Activated T-cell treated with anti-CD3 and anti-CD28 coated beads, Interleukin-2, amount 50 U/mL, for 24 hours (primary cell): ENCODE measurements at places on chromosomes 4 and X.

DNA sequence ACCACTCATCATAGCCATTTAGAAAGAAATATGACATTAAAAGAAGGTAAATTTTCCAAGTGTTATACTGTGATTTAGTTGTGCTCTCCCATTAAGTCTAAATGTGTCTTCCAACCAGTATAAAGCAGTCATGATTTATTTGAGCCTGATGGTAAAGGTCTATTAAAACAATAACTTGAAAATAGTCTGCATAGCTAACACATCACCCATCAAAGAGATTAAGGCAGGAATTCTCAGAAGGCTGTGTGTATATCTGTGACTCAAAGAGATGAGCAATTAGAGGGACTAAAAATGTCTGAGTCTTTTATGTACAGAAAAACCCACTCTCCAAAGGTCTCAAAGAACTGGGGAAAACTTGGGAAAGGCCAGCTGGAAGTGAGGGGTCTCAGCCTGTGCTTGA lies 70.3 kb upstream of the IQCM start:
- DNase-seq: no peak

DNA sequence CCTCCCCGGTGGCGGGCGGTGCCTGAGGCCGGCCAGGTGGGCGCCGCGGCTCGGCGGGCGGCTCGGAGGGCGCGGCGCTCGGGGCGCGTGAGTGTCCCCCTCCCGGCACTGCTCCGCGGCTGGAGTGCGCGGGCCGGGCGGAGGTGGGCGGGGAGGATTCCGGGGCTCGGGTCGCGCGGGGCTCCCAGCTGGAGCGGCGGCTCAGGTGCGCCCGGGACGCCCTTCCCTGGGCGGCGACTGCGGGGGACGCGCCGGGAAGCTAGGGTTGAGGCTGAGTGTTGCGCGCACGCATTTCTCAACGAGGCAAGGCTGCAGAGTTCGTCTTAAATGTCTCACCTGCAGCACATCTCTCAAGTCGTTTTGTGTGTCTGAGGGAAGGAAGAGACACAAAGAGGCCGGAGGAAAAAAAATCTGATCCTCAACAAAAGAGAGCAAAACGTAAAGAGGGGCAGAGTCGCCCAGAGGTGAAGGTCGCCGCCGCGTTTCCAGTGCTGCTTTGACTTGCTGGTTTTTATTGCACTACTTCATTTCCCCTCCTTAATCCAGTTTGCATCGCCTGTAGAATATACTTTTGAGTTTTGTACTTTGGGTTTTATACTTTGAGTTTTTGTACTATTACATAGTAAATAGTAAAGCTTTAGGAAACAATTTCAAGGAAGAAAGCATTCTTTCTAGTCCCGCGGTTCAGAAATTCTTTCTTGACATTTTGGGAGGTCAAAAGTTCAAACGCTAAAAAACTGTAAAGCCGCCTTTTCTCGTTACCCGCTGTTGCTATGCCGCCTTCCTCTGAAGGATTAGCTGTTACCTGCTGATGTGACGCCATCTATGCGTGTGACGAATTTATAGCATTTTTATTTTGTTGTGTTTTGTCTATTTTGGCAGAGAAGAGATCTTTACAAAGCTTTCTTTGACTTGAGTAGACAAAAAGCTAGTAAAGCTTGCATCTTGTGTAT lies 106.5 kb upstream of the STOX2 start:
- DNase-seq: peak; percentile 30

DNA sequence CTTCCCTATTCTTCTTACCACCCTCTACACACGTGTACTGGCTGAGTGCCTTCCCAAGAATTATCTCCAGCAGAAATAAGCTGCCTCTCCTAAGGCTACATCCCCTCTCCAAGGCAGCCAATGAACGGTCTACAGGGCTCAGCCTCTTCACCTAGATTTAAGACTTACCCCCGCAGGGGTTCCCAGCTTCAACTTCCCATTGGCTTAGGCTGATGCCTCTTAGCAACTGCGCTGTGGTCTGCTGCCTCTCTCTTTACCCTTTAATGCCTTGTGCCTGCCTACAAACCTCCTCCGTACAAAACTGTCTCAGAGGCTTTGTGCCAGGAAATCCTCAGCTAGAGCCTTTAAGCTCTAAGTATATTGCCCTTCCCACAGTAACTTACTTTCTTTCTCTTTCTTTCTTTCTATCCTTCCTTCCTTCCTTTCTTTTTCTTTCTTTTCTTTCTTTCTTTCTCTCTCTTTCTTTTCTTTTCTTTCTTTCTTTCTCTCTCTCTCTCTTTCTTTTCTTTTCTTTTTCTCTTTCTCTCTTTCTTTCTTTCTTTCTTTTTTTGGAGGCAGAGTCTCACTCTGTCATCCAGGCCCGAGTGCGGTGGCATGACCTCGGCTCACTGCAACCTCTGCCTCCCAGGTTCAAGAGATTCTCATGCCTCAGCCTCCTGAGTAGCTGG lies 15.1 kb upstream of the PIGA start:
- no peak for DNase-seq

DNA sequence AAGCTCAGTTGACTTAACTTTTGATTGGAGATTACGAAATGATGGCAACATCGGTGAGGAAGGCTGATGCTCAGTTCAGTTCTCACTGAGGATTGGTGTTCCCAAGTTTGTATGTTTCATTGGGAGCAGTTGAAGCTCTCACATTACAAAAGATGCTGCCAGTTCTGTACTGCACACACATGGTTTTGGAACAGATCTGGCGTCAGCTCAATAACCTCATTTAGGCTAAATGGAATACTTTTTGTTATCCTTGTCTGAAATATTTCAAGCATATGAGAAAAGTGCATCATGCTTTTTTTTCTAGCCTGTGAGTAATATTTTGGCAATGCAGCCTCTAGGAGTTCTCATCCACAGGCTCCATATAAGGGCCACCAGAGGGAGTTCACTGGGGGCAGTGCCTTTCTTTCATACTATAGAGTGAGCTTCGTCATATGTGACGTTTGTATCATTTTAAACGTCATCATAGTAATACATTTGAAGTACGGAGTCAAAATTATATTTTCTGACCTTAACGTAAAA lies 4.1 kb downstream of the ENPEP start:
- no peak for DNase-seq

DNA sequence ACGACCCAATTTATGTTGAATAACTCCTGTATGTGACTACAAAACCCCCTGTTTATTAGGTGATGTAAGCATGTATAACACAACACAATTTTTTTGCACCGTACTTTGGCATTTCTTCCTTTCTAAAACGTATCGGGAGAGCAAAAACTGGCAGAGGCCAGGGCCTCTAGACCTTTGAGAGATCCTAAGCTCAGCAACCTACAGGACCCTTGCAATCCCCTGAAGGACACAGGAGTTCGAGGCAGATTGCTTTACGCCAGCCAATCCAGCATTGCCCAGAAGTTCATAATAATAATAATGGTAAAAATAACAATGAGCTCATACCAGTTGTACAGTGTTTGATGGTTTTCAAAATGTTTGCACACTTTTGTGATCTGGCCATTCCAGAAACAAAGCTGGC lies 7.7 kb downstream of the NKX3-2 start:
- no peak for DNase-seq

DNA sequence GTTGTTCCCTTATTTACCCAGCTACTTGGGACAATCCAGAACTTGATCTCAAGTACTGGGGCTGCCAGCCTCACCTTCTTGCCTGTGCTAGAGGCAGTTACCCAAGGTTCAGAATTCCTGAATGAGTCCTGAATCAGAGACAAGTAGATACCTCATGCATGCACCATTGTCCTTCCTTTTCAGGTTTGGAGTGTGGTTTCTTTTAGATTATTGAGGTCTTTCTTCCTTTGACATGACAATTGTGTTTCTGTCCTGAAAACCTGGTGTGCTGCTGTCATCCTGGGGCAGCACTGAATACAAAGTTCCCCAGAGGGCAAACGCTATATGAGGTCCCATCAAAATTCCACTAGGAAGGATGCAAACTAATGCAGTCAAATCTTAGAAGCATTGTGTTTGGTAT lies 3.5 kb downstream of the CXCL2 start:
- DNase-seq: no peak

- no peak for DNase-seq
Observed at GRCh38 chr4:156559346-156559745, 412.3 kb downstream of the PDGFC start.

- DNase-seq: no peak
Observed at GRCh38 chr4:185254434-185254833, 45.0 kb downstream of the SNX25 start.

DNA sequence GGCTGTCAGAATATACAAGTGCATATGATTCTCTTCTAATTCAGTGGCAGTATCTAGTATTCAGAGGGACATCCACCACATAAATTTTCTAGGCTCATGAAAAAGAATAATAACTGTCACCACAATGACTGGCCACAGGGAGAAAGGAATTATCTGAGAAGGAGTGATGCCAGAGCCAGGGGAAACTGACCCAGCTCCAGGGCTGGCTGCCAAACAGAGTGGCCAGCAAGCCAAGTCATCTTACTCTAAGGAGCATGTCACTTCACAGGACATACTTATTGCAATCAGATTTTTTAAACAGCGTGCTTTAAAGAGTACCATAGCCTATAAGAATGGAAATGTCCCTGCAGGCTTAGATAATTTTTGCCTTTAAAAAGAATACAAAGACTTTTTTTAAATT lies 5.8 kb upstream of the SEPTIN11 start:
- DNase-seq: no peak

DNA sequence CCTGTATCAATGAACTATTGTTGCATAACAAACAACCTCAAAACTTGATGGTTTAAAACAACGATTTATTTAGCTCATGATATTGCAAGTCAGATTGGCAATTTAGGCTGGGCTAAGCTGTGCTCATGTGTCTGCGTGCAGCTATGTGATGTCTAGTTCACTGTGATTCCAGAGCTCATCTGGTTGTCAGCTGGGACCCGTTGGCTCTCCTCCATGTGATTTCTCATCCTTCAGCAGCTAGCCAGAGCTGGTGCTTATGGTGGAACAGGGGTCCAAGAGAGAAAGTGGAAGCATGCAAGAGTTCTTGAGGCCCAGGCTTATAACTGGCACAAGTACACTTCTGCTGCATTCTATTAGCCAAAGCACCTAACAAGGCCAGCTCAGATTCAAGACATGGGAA lies 28.8 kb upstream of the TRPC3 start:
- no peak for DNase-seq

- no peak for DNase-seq
Observed at GRCh38 chr4:133130171-133130570, 18.9 kb upstream of the PCDH10 start.

- no peak for DNase-seq
Observed at GRCh38 chr4:142707401-142707800, 138.7 kb downstream of the INPP4B start.

- DNase-seq: peak; percentile 59
Observed at GRCh38 chrX:74535408-74536151, 78.8 kb downstream of the RLIM start.

DNA sequence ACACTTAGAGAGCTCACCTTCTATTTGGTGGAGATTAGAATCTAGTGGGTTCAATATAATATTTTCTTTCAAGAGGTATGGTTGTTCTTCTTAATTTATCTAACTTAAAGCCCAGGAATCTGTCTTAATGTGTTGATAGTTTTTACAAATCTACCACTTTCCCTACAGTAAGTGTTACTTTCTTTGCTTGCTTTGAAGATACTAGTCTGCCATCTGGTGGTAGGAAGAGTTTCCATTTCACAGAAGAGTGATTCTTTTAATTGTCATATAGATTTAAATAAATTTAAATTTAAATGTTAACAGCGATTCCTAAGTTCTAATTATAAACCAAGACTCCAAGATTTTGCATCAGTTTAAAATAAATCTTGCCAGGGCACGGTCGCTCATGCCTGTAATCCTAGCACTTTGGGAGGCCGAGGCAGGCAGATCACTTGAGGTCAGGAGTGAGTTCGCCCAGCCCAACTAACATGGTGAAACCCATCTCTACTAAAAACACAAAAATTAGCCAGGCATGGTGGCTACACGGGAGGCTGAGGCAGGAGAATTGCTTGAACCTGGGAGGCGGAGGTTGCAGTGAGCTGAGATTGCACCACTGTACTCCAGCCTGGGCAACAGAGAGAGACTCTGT lies 43.5 kb downstream of the NUDT9 start:
- no peak for DNase-seq

- no peak for DNase-seq
Observed at GRCh38 chr4:184728858-184729257, 5.0 kb downstream of the CENPU start.

DNA sequence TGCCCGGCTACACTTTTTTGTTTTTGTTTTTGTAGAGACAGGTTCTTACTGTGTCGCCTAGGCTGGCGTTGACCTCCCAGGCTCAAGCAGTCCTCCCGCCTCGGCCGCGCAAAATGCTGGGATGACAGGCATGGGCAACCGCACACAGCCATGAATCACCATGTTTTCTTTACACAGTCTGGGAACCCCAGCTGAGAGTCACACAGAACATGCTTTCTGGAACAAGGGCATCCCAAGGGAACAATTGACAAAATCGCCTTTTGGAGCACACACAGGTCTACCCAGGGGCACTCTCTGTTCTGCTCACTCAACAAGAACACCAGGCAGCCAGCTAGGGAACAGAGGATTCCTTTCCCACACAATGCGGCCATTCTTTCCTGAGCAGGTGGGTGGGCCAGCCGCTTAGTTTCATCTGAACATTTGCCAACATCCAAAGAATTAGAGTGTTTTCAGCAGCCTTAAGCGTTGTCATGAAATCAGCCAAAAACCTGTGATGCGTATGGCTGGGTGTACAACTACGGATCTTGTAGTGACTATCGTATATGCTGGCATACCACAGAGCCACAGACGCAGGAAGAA lies 15.7 kb downstream of the PRKX start:
- DNase-seq: no peak

DNA sequence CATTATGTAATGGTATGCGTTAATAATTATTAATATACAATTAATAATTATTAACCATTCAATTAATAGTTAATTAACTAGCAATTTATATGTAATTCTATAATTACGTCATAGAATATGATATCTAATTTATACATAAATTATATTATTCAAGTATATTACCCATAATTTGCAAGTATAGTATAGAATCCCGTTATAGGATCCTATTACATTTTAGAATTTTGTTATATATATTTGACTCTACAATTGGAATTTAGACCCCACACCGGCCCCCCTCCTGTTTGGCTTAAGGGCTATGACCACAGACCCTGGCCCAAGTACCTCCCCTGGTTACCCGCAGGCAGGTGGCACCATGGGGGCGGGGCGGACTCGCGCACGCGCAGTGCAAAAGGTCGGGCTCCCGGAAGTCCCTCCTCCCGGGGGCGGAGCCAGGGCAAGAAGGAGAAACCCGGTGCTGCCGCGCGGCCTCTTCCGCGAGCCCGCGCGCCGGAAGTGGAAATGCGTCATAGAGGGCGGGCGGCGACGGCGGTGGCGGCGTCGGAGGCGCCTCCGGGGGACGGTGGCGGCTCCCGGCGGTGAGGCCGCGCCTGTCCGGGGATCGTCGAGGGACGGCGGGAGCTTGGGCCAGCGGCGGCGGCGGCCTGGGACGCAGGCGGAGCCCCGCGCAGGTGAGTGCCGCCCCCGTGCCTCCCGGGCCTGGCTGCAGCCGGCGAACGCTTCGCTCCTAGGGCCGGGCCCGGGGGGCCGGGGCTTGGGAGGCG lies at the start of gene AKAP17A:
Gene AKAP17A, plus strand, starts transcription at position 503 of the 761 bp plus-strand sequence. CDS start 1,859 bp downstream, outside the sequence.
- peak; percentile 100 for DNase-seq
